ENCODE measurements at places on chromosomes 12 and 14.

DNA sequence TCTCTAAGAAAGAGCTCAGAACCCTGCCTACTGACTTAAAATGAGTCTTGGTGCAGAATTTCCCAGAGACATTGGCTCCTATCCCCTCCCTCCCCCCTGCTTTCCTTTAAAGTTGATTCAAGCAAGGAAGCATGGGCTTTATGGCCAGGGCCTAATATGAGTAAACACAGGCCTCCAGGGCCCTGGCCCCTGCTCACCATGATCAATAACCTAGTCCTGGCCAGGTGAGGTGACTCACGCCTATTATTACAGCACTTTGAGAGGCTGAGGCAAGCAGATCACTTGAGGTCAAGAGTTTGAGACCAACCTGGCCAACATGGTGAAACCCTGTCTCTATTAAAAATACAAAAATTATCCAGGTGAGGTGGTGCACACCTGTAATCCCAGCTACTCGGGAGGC, 165.1 kb upstream of the TMCC3 start:
- DNase-seq = no peak

DNA sequence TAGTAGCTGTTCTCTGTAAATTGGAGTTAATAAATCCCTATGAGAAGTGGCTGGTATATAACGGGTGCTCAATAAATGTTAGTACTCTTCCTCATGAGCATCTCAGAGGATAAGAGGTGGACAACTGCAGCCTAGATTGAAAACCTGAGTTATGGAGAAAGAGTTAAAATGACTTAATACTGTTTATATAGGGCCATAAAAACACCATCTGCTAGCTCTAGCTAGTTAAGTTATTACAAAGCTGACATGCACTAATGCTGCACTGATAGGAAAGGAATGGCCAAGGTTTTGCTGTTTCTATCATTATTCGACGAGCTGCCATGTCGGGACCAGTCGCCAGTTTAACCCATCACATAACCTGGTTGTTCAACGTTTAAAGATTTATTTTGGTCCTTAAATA, 72.0 kb upstream of the SEL1L start:
- DNase-seq = no peak

GRCh38 chr12:77130193-77130592, 64.8 kb upstream of the E2F7 start:
- no peak for DNase-seq

GRCh38 chr14:50018201-50018932, 98.0 kb downstream of the VCPKMT start:
- DNase-seq = no peak

GRCh38 chr12:93422050-93422449, 19.7 kb downstream of the UBE2N start:
- DNase-seq = no peak

- DNase-seq = no peak
Observed at GRCh38 chr14:100529561-100530031, 57.6 kb downstream of the BEGAIN start.

DNA sequence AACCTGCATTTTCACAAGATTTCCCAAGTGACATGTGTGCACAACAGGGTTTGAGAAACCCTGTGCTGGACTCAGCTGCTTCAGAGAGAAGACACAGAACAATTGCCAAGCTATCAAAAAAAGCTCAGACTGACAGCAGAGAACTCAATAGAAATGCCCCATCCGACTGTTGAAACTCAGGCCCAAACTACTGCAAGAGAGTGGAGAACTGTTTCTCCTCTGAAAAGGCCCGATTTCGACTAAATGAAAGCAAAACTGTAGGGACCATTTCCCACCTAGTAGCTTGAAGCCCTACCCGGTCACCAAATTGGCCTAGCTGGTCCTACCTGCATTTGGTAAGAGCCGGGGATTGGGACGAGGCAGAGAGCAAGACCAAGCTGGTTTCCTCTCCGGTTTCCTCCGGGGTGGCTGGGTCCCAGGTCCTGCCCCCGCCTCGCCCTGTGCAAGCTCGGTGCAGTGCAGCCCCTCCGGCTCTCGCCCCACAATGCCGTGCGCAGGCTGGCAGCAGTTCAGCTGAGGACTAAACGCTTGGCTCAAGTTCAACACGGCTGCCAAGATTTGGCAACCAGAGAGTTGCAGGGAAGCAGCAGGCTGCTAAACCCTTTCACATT, 1180.6 kb downstream of the VRK1 start:
- DNase-seq = peak; percentile 52

GRCh38 chr12:51901121-51901817, 6.0 kb upstream of the ACVRL1 start:
- no peak for DNase-seq

- DNase-seq = no peak
Observed at GRCh38 chr14:55781046-55781445, 201.0 kb downstream of the KTN1 start.

- DNase-seq = no peak
Observed at GRCh38 chr12:55762646-55763045, 19.7 kb downstream of the GDF11 start.

GRCh38 chr12:66697404-66697803, 18.5 kb upstream of the GRIP1 start:
- no peak for DNase-seq

DNA sequence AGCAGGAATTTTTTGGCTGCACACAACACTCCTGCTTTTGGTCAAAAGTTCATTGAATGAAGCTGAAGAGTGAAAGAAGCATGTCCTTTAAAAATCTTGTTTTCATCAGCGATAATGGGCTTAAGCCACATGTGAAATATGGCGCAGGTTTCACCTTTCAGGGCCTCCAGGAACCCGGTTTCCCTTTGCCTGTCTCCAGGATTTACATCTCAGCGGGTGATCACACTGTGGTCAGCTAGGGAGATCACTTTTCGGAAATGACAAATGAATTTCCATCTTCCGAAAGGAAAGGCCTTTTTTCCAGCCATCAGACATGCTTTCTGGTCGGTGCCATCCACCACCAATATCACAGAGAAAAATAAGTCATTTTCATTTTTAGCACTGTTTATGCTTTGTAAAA, 727.1 kb upstream of the TBX3 start:
- no peak for DNase-seq

GRCh38 chr12:112219195-112219594, 93.8 kb downstream of the TRAFD1 start:
- DNase-seq = no peak

GRCh38 chr12:88994971-88995370, 357.3 kb downstream of the DUSP6 start:
- DNase-seq = no peak

- DNase-seq = no peak
Observed at GRCh38 chr12:46958599-46959290, 120.7 kb upstream of the PCED1B start.

GRCh38 chr12:34395056-34396005, 373.0 kb downstream of the ALG10 start:
- peak; percentile 5 for DNase-seq

- peak; percentile 68 for DNase-seq
Observed at GRCh38 chr12:132614861-132615578, 3.6 kb upstream of the P2RX2 start.

DNA sequence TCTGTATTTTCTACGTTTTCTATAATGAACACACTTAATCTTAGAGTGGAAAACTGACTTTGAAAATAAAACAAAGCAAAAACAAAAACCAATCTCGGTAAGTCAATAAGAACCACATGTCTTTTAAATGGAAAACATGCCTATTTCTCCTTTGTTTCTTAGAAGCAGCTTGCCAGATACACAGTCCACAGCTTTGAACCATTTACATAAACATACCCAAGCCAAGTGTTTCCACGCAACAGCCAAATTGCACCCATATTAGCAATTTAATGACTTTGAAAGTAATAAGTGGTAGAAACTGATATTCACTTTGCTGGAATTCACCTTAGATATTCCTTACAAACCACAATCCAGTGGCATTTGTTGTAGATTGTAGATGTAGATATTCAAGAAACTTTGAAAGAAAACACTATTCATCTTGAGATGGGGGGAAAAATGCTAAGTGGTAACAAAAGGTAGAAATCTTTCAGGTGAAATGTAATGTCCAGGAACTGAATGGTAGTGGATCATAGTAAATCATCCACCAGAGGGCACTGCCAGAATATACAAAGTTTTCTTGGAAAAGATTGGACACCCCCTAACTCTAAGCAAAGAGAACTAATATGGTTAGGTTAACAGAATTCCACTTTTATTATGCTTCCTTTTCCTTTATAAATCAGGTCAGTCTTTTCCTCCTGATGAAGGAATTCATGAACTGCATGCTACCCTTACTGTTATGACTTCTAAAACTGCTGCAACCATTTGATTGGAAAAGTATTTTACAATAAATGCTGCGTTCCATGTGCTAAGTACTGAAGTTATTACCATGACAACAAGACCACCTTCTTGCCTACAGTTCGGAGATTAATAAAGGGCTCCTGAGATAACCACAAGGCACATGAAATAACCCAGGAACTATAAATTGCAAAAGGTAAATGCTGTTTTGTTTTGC, 69.8 kb downstream of the RERG start:
- DNase-seq = no peak

All from T-helper 17 cell (primary cell).